ENCODE measurements at places on chromosomes 7 and 10. TPM values are rescaled to one million over a fixed set of nuclear protein-coding genes. Genes with fewer than 3 reads are reported as not detected.

GRCh38 chr7:1298931-1299885, 66.5 kb downstream of the UNCX start:
- DNase-seq = no peak

- no peak for DNase-seq
These were observed 750.3 kb downstream of the ANKRD7 start for GRCh38 chr7:118974836-118975235.

DNA sequence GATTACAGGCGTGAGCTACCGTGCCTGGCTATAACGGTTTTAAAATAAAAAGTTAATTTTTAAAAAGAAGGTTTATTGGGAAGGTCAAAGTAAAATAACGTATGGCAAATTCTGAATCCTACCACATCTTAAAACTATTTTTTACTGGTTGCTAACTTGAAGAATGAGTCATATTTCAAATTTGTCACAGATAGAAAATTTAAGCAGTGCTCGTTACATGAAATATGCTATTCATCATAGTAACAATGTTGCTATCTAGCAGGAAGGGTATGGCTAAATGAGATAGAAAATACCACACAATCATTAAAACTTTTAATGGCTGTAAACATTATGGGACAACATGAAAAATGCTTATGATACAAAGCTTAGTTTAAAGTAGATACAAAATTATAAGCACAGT, 500.5 kb downstream of the PHTF2 start:
- DNase-seq = no peak

The MLXIPL gene
- not detected for total RNA-seq

GRCh38 chr7:33854178-33854577, 51.2 kb upstream of the BMPER start:
- no peak for DNase-seq

GRCh38 chr7:105284014-105284413, 104.7 kb downstream of the SRPK2 start:
- no peak for DNase-seq

DNA sequence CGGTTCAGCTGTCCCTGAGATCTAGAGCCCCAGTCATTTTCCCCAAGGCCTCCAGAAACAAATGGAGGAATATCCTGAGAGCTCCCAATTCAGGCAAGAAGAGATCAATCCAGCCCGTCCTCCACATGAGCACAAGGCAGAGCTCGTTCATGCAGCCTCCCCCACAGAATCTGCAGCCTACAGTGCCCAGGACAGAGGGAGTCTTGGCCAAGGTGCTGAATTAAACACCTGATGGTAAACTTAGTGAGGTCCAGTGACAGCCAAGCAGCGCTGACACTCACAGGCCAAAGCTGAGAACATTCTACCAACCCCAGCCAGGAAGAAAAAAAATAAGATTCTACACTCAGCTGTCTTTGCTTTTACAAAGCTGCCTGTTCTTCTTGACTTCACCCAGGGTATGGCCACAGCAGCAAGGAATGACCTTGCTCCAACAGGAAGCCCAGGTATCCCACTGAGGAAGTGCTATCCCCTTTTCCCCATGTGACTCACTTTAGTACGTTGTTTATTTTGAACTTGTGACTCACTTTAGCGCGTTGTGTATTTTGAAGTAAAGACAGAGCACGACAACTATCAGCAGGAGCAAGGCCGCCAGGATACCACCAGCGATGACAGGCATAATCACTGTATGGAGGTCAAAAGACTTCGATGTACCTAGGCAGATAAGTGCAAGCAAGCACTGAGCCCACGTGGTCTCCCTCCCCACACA, 4.4 kb upstream of the CUZD1 start:
- no peak for DNase-seq

DNA sequence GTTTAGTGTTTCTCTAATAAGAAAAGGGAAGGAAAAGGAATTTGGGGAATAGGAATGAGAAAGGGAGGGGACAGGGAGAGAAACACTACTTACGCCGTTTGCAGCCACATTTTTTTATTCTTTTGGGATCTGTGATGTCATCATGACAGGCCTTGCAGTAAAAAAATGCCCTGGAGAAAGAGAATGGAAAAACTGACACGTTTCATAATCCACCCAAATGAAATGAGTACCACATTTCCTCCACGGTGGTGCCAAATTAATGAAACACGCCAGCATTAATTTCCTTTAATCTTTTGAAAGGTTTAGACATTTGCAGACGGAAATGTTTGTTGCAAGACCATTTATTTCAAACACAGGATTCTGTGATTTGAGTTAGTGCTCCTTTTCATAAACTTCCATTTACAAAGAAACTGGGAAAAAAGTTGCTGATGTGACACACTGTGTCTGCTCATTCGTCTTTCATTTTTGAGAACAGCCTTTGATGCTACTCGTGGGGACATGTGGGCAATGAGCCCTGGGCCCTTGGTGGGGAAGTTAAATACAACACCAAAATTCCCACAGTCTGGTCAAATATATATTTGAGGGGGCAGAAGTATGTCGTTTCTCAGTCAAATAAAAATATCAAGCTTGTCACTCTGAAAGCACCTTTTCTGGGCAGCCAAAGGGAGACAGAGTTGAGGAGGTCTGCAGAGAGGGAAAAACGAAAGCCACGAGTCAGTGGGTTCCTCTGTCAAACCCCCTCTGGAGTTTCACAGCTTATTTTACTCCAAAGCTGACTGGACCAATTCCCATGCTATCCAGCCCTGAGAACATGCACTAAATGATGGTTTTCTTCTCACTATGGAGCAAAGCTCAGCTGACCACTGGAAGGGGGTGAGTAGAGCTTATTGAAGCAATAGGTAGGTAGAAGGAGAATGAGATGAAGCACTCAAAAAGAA, 625.5 kb downstream of the KCNMA1 start:
- no peak for DNase-seq

The TACR2 gene
- total RNA-seq = 0.58 TPM

DNA sequence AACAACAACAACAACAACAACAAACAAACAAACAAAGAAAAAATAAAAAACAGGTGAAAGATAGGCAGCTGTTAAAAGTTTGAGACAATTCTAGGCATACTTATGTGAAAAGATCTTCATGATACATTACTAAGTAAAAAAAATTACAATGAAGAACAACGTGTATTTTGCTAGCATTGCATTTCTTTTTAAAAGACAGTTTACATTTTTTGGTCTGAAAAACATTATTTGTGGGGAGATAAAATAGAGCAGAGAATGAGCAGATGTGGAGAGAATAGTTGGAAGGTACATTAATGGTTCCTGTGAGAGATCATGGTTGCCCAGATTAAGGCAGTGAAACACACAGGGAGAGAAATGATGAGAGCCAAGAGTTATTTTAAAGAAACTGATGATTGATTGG, 210.2 kb upstream of the MKLN1 start:
- no peak for DNase-seq

The PTER gene
- total RNA-seq = 3.4 TPM

DNA sequence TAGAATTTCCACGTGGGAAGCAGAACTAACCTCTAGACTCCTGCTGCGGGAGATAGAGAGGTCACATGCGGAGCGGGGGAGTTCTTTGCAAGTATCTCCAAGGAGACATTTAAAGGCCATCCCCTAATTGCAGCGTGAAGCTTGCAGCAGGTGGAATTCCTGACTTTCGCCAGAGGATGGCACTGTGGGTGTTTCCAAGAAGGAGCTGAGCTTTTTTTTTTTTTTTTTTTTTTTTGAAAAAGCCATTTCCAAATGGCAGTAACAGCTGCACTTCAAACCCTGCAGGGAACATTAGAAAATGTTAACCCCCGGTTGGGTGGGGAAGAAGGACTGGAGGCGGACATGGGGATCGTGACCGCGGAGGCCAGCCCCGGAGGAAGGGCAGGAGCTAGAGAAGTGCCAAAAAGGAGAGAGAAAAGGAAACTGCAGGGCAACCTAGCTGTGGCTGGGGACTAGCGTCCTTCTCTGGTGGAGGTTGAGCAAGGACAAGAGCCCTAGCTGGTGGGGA, 487.7 kb downstream of the TYW1 start:
- DNase-seq = peak; percentile 7

The HOXA4 gene
- total RNA-seq = 6.8 TPM

DNA sequence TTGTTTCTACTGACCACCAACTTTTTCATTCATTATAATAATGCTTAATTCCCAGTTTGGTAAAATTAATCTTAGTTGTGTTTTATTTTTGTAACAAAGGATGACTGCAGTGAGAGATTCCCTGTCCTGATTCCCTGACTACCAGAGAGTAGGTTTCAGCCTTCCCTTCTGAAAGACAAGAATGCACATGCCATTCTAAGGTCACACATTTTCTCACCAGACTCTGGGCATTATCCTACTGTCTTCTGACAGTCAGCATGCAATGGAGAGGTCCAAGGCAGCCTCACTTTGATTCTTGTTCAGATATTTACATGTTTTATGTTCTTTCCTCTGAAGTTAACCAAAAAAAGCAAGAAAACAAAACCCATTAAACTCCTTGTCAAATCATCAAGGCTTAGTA, 372.7 kb upstream of the CDC14C start:
- DNase-seq = no peak

DNA sequence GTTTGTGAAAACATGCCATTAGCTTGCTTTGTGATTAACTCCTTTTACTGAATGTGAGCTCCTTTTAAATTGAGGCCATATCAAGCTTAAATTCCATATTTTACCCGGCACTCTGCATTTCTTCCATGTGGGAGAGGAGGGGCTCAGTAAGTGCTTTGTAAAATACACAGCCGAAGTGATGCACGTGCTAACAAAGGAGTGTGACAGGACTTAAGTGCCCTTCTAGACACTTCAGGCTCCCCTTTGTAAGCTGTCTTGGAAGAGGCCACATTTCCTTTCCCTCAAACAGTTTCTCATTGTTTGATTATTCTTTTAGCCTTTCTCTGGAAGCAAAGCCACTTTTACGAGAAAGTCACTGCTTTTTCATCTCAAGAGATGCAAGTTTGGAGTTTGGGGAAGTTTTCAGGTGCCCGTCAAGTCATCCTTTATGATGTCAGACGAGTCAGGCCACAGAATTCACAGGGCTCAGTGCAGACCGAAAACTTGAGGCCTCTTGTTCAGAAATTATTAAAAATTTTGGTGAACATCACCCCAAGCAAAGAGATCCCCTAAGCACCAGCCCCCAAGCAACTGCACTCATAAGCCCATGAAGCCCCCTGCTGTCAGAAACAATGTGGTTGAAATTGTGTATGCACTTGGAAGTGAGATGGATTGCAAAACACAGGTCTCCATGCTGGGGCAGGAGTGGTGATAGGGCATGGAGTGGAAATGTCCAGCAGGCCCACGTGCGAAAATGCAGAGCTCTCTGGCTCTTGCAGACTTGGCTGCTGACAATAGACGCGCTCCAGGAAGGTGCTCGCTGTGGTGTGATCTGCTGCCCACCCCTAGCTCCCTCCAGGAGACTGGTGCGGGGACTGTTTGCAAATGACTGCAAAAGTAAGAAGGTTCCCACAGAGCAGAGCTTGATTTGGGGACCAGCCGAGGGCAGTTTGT, 11.5 kb downstream of the IKZF1 start:
- no peak for DNase-seq

DNA sequence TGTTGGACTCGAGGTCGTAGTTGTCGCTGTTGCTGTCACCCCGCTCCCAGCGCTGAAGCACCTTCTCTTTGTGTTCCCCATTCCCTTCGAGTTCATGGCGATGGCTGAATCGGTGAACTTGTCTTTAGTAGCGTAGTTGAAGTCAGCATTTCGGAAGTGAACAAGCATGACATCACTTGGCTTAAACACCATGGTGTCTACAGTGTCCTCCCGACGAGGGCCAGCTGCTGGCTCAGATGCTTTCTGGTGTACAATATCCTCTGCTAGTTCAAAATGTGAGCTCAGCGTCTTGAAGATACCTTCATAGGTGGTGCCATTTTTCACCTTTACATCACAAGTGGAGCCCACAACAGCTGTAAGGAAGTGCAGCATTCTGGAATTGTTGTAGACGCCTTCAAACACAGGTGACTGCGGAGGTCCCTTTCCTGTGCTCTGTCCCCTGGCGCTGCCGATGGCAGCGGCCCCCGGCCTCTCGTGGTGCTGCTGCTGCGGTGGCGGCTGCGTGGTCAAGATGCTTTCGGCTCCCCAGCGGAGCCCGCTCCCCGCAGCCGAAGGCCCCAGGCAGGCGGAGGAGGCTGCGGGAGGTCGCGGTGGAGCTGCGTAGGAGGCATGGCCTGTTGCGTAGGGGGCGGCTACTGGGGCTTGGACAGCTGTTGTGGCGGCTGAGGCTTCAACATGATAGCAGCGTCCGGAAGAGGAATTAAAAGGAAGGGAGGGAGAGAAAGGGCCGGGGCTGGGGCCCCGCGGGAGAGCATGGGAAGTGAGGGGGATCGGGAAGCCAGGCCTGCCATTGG, 59.3 kb downstream of the ANKMY2 start:
- no peak for DNase-seq

DNA sequence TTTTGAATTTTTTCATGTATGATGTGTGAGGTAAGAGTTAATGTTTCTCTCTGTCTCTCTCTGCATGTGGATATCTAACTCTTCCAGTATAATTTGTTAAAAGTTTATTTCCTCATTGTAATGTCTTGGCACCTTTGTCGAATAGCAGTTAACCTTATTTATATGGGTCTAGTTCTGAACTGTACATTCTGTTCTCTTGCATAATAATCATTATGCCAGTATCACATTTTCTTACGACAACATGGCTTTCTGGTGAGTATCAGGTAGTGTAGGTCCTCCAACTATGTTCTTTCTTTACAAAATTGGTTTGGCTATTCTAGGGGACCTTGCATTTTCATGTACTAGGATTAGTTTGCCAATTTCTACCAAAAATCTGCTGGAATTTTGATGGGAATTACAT, 337.0 kb upstream of the FZD8 start:
- DNase-seq = no peak

DNA sequence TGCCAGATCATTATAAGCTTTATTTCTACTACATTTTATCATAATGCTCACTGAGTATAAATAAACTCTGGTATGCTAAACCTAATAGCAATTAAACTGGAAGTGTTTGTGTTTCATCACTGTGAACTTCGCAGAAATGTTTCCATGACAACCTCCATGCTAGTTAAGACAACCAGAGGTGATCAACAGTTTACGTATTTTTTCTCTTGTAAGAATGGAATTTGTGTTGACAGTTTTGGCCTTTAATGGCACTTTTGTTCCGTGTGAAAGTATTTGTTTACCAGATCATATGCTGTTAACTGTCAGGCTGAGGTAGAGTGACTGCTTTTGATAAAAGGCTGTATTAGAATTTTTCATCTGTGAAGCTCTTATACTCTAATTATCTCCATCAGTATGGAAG, 212.1 kb upstream of the PPP1R3A start:
- no peak for DNase-seq
